ENCODE measurements at places on chromosomes 2 and 18. TPM values are rescaled to one million over a fixed set of nuclear protein-coding genes. Genes with fewer than 3 reads are reported as not detected.

- no peak for DNase-seq
These were observed 72.6 kb upstream of the STPG4 start for GRCh38 chr2:47227532-47228279.

- no peak for DNase-seq
These were observed 69.3 kb upstream of the ITGB6 start for GRCh38 chr2:160269365-160269764.

DNA sequence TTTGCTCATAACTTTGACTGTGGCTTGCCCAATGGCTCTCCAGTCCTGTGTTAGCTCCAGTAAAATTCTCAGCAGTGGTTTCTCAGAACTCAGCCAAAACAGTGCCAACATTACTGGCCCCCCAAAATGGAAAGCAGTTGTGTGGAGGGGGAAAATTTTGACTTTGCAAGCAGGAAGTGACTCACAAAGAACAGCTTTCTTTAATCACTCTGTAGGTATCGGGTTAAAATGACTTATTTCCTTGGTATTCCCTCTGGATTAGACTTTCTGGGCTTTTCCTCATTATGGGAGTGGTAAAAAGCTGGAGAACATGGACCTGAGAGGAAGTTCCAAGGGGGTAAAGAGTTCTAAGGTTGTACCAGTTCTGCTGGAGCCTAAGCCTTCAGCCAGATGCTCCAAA, 175.7 kb upstream of the RND3 start:
- no peak for DNase-seq

DNA sequence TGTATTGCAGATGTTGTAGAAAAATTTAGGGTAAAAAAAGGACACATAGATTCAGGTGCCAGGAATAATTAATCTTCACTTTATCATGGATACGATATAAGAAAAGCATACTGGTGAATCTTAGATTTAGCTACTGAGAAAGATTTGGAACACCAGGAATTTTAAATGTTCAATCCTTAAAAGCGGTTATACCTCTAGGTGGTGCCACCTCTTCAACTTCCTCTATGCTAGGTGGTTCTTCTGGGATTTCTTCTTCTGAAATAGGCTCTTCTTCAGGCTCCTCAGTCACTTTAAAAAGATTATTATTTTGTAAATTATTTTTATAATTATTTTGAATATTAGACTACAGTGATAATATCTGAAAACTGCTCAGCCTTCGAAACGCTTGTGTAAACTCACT, 133.1 kb downstream of the TTN start:
- no peak for DNase-seq

DNA sequence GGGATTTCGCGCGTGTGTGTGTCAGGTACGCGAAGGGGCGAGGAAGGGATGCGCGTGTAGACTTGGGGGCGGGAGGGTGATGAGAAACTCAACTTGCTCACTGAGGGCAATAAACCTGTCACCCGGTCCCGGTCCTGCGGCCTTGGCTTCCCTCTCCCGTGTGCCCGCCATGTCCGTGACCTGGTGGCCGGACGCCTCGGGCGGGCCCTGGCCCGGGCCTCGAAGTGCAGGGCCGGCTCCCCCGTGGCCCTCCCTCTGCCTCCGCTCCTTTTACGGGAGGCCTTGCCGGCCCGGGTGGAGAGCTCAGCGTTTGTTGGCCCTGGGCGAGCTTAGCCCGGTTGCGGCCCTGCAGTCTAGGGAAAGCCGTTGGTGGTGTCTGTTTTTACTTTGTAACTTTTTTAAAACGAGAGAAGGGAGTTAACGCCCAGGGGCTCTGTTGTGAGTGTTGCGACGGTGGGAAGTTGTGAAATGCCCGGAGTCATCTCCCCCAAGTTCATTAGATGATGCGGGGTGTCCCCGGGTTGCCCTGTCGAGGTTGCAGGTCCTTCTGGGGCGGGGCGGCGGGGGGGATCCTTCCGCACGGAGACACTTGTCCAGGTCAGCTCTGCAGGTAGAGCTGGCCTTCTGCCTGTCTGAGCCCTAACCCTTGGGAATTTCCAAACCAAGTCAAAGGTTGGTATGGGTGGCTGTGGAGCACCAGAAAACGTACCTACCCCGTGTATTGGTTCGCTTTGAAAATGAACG, 883 bp downstream of the SMCHD1 start:
- DNase-seq = peak; percentile 51

GRCh38 chr2:174835797-174836255, 71.6 kb upstream of the CHRNA1 start:
- no peak for DNase-seq

DNA sequence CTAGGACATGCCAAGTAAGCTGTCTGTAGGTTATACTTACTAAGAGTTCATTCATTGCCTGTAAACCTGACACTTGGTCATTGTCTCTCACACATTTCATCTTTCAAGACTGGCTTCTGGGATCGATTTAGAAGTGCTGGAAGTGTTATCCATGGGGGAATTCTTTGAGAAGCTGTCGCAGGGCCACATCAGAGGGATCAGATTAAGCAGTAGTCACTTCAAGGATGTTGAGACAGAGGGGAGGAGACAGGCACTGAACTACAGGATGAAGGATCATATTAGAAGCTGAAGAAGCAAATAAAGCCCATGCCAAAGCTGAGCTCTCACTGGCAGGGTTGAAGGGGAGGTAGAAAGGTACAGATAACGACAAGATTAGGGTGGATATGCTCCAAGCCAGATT, 49.0 kb downstream of the CDK15 start:
- DNase-seq = no peak

DNA sequence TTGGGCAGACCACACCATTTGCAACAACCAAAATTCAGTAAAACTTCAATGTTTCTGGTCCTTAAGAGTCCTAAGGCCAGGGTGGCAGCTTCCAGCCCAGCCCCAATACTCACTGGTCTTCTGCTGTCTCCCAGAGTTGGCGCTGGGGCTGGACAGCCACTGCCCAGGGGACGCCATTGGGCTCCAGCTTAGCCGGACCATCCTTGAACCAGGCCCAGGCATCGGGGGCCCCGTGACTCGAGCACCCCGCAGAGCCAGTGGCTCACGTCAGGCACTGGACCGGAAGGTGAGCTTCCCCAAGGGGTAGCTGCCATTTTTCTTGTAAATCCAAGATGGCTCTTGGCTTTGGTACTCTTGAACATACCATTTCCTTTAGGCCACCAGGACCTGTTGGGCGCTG, 21.8 kb downstream of the SNED1 start:
- DNase-seq = no peak

Gene AAMP
- total RNA-seq = 62.7 TPM

Gene RESP18
- total RNA-seq = not detected

Gene TSPYL6
- not detected for total RNA-seq

Gene TFCP2L1
- 0.05 TPM for total RNA-seq

Gene DNPEP
- total RNA-seq = 91.7 TPM

Gene TBC1D8
- total RNA-seq = 15.7 TPM

Data from B cell (primary cell).